Activated CD4-positive, alpha-beta T cell treated with anti-CD3 and anti-CD28 coated beads for 24 hours (primary cell): ENCODE measurements at places on chromosomes 6 and 20.

DNA sequence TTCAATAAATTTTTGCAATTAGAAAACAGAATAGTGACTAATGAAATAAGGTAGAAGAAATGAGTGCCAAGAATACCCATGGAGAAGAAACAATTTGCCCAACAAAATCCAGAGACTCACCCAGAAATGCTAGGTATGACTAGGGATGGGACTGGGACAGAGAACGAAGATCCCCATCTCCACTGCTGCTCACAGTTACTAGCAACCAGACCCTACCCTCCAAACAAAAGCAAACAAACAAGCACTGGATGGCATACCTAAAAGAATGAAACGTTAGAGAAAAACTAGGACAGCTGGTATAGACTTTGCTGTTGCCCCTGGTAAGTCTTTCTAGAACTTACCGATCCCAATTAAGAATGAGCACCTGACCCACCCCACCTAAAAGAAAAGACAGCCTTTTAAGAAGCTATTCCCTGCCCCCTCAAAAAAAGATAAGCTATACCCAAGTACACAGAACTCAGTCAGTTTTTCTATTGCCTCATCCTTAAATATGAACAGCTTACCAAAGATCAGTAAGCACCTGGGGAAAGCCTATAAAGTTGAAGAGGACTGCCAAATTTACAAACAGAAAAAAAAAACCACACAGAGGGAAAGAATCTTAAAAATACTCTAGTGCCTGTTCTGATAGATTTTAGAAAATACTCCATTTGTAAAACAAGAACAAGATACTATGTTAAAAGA is 31.7 kb downstream of the REPS1 start:
- no peak for DNase-seq

DNA sequence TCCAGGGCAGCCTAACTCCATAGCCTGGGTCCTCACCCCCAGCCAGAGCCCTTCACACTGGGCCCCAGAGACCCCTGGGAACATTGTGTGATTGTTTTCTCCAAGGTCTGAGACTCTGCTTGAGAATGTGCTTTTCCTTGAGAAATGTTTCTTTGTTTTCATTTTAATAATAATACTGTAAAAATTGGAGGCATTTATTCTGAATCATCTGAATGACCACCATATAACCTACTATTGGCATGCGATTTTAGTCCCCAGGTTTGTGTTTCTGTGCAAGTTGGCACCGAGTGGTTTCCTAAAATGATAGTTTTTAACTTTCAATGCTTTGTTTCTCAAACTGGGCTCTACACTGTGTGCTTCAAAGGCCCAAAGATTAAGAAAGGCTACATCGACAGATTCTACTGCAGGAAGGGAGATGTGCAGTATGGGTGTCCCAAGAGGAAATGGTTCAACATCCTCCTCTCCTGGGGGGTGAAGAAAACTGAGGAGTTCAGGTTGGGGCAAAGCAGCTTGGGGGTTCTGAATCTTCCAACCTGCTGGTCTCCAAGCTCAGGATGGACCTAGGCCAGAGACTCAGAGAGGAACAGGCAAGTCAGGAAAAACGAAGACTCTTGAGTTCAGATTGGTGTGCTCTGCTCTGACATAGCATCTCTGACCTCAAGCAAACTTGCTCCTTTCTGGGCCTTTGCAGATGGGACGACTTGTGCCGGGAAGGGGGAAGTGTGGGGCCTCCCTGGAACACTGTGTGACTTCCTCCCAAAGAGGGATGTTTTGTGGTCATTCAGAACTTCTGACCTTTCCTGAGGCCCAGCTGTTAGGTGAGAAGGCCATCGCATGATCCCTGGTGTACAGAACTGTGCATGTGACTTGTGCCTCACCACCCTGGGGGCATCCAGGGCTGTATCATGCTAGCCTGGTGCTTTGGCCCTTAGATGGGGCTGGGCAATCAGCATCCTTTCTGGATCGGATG is 31.0 kb downstream of the DAAM2 start:
- no peak for DNase-seq

DNA sequence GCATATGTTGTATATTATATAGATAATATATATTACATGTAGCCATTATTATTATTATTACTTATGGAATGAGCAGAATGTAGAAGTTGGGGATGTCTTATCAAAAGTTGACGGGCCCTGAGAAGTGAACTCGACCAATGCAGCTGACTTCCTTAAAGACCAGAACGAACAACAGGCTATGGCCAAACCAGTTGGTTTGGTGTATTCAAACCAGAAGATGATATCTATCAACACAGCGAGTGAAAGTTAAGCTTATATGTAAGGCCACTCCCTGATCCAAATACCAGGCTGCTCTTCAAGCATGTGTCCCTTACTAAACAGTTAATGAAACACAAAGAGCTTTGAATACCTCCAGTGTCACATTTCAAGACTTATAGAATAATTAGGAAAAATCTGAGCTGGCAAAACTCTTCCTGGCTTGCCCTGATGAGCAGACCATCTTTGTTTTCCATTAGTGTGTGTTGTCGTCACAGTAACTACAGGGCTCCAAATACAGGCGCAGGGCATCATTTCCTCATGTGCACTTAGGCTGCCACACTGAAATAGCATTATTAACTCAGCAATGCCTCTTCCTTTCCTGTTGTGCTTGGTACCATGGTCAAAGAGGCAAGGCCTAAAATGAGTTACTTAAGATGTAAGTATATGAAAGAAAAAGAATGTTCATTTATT is 6.6 kb downstream of the FILIP1 start:
- no peak for DNase-seq

DNA sequence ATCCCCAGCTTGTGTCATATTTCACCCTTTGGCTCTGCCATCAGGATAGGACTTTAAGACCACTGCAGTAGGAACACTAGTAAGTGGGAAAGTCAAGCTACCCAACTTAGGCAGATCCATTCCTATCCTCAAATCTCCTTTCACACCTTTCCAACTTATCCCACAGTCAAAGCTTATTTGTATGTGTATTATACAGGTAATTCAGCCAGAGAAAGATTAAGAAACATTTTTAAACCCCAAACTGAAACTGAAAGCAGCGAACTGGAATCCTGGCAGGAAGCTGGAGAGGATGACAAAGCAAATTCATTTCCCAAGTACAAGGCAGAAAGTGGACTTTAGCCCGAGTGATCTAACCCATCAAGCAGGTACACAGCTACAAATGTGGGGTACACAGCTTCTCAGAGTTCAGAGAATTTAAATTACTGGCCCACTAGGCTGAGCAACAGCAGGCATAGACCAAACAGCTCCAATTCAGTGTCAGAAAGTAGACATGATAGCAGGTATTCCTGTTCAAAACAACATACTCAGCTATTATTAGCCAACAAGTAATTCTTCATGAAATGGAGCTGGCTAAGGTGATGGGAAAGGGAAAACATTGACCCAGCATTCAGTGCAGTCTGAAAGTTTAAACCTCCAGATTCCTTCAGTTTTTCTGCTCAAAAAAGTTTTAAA is 39.1 kb downstream of the ILRUN start:
- DNase-seq = no peak

DNA sequence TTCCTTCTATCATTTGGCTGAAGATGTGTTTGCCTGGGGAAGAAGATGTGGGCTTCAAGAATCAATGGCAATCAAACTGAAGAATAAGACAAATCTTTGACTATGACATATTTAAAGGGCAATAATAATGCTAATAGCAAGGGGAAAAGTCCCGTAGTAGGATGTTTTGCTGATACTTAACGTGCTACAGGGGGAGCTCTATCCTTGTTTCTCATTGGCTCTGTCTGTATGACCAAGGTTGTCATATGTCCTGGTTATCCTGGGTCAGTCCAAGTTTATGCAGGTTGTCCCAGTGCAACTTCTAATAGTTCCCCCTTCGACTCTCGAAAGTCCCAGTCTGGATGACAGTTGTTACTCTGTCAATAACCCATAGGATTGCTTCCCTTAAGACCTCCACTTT is 321.3 kb downstream of the DHX35 start:
- DNase-seq = no peak
